ENCODE measurements at places on chromosomes 2 and 18.

DNA sequence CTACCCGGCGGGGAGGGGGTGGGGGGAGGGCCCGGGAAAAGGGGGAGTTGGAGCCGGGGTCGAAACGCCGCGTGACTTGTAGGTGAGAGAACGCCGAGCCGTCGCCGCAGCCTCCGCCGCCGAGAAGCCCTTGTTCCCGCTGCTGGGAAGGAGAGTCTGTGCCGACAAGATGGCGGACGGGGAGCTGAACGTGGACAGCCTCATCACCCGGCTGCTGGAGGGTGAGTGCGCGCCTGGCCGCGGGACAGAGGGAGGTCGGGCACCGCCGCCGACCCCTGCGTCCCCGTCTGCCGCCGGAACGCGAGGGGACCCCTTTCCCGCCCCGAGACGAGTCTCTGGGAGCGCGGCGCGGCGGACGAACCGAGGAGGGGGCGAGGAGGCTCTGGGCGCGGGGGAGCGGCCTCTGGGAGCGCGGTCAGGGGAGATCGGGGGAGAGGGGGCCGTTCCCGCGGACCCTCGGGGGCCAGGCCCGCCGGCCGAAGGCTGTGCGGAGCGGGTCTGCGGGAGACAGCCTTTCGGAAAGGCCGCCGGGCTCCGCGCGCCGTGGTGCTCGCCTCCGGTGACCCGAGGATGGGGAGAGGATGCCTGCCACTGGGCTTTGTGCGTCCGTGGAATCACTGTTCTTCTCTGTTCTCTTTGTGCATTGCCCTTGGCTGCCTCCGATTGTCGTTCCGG is 463 bp downstream of the PPP1CB start:
- peak; percentile 23 for DNase-seq

DNA sequence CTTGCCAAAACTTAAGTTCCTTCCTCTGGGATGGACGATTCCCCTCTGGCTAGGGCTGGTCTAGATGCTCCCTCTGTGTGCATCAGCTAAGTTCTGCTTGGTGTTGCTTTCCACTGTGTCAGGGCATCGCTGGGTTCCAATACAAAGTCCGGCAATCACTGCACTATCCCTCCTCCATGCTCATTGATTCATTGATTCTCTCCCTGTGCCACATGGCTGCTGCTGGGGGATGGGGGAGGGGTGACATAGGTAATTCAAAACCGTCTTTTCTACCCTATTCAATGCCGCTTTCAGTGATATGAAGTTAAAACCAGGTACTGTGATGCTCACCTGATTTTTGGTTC is 22.8 kb downstream of the IL1RN start:
- no peak for DNase-seq

- DNase-seq: no peak
Measured at GRCh38 chr2:96104487-96104861, 11.9 kb downstream of the ADRA2B start.

DNA sequence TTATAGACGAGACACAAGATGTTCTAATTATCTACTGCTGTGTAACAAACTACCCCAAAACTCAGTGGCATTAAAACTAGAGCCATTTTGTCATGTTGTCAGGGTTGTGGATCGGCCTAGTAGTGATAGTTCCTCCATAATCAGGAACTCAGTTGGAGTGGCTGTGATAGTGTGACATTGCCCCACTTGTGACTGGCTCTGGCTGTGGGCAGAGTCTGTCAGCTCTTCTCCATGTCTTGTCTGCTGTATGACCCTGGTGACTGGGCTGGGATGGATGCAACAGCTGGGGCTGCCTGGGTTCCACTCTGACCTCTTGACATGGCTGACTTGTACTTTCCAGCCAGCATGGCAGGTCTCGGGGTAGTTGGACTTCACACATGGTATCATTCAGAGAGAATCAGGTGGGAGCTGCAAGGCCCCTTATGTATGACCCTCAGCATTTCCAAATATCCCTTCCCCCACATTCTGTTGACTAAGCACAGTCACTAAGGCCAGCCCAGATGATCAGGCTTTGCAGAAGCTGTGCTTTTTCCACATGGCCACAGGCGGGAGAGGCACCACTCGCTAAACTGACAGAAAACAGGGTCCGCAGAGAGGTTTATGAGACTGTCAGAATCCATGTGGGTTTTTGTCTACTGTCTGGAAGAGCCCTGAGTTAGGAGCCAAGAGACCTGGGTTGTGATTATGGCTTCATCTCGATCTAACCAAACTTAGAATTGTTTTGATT is 50.3 kb downstream of the SETBP1 start:
- no peak for DNase-seq

DNA sequence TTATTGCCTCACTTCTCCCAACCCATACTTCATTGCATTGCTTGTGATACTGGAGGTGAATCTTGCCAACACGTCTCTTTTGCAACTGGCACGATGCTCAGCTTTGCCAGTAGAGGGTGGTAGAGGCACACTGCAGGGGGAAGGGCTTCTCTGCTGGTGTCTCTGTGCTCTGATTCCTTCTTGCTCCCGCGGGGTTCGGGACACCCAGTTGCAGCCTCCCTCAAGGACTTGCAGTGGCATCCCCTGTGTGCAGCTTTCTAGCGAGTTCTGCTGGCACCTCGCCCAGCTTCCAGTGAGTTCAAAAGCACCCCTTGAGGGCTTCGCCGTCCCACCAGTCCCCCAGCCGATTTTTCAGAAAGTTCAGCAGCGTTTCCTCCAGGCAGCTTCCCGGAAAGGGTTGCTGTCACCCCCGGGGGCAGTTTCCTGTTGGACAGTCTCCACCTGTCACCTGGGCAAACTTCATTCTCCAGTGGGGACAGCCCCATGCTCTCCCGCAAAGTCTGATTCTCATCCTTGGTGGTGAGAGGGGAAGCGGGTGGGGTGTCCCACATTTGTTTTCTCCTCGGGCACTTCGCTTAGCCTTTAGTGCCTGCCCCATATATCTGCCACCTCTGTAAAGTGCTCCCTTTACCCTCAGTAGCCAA is 35.4 kb upstream of the EN1 start:
- DNase-seq: peak; percentile 54

- DNase-seq: no peak
Measured at GRCh38 chr2:216696751-216697560, 1.6 kb upstream of the IGFBP5 start.

GRCh38 chr2:137929519-137929916 is 34.8 kb upstream of the HNMT start:
- DNase-seq: no peak

- DNase-seq: peak; percentile 25
Measured at GRCh38 chr2:216084547-216084946, 2.8 kb downstream of the TMEM169 start.

- no peak for DNase-seq
Measured at GRCh38 chr2:95031076-95031725, 5.7 kb downstream of the MAL start.

GRCh38 chr18:9048808-9049494 is 53.5 kb upstream of the NDUFV2 start:
- DNase-seq: no peak

DNA sequence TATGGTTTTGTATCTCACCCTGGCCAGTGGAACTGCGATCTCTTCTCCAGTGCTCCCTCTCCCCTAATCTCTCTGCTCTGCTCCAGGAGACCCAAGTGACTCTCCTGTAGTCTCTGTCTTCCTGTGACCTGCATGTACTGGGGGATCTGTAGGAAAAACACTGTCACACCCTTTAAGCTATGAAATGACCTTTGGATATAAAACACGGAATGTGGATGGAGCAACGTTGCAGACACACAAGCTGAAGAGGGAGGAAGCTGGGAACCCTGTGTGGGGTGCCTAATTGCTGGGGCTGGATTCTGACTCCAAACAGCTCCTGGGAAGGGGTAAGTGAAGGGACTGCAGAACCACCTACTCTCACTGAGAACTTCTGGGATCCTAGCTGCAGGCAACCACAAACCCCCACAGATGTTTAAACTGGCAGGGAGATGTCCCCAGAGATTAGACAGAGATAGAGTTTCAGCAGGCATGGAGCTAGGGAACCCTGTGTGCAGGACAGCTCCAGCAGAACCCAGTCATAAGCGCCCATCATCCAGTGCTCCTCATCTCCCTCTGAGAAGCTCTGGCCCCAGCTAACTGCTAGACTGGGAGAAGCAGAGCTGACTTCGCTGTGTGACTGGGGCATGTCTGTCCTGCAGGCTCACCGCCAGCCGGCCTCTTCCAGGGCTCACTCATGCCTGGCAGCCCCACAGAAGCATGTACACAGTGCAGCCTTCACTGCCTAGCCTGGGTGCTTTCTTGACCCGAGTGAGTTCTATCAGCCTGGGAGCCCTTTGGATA is 482.7 kb upstream of the SETBP1 start:
- DNase-seq: no peak

DNA sequence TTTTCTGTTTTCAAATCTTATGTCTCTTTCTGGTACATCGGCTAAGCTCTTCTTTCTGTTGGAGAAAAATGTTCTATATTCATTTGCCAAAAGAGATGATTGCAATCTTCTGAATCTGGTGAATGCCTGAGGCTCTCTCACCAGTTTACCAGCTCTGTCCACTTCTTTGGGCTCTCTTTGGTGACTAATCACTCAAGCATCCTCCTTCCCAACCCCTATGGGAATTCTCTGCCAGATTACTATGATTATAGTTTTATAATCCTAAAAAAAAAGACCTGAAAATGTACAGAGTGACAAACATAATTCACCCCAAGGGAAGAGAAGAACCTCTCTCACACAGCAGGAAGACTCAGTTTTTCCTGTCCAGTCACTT is 187.3 kb downstream of the CAMKMT start:
- no peak for DNase-seq

DNA sequence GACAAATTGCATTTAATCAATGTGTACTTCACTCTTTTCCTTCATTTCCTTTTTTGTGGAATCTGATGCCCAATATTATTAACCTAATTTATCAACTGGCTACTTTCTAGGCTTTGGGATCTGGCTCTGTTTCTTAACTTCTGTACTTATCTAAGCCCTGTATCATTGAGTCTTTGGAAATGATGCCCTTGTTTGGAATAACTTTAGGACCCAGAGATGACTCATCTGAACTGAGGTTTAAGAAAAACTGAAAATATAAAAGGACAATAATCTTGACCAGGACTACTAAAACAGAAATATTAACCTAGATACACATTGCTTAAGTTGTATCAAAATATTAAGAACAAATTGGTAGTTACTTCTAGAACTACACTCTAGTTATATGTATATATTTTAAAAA is 600.8 kb downstream of the CPS1 start:
- DNase-seq: no peak

GRCh38 chr18:8967573-8967972 is 134.9 kb upstream of the NDUFV2 start:
- DNase-seq: no peak

DNA sequence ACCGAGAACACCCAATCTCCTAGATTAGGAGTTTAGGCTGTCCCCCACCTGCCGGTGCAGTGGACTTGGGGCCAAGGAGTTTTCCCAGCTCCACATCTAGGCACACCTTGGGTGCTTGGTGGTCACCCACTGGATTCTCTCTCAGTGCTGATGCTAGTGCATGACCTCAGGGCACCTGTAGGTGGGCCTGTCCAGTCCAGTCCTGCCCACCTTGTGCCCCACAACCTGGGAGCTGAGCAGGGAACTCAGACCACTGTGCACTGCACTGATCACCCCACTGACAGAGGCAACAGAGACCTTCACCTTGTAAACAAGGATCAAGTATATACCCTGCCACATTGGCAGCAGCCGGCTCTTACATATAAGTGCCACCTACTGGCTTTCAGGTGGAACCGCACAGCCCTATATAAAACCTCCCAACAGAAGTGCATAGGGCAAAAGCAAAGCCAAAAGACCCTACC is 12.7 kb upstream of the CDH19 start:
- DNase-seq: no peak

DNA sequence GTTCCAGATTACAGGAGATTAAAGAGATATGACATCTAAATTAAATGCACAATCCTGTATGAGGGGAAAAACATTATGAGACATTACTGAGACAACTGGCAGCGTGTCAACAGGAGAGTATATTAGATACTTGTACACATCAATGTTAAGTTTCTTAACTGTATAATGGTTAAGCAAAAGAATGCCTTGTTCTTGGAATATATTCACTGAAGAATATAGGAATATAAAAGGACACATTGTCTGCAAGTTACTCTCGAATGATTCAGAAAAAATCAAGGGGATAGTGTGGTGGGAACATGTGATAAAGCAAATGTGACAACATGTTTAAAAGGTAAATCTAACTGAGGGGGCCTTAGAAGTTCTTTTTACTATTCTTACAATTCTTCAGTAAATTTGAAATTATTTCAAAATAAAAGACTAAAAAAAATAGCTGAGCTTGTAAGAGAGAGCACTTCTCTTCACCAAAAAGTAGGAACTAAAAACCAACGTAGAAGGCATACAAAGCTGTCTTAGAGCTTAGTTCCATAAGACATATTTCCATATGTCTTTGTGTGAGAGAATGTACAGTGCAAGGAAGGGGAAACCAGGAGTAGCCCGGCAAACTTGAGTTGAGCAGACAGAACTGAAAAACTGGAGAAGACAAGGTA is 7.5 kb downstream of the WDPCP start:
- DNase-seq: no peak

DNA sequence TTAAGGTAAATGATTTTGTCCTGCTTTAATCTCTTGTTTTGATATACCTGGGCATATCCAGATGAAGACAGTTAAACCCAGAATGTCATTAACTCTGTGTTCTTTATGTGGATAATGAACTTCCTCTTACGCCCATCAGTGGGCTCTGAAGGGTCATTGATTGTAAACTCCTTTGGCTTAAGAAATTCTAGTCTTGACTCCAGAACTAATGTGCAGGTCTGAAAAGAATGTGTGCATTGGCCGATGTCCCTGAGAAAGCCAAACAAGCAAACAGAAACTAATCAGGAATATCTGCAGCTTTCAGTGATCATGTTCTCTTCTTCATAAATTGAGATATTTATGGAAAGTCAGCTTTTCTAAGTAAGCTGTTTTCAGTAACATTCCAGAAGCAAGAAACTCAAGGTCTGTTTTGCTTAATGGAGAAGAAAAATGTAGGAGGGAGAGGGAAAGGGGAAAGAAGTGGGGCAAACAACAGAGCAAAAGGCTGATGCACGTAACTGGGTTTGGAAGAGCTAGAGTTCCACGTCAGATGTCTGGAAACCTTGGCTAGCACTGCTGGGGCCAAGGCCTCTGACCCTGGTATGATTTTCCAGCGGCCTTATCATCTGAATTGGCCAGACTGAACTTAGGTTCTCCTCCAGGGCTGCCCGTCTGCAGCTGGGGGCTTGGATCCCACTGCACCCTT is 61.3 kb upstream of the FHL2 start:
- no peak for DNase-seq

DNA sequence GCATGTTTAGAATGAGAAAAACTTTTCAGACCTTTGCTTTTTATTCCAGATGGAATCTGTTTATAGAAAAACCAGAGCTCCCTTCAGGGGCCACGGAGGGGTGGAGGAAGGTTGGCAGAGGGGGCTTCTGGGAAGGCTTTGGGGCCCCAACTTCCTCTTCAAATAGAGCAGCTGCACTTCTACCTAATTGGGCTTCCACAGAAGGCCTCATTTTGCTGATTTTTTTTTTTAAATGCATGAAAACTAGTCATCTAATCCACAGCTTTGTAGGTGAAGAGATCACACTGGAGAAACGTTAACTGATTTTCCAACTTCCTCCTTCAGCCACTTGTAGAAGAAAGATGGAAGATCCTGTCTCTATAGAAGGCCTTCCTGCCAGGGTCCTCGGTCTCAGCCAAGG is 181.8 kb downstream of the BCL11A start:
- DNase-seq: no peak
